Prostate gland (tissue), 2 donors: ENCODE measurements at places on chromosomes 12 and 14. TPM values are rescaled to one million over a fixed set of nuclear protein-coding genes. Genes with fewer than 3 reads are reported as not detected.

GRCh38 chr12:51450806-51451205, 26.2 kb downstream of the SLC4A8 start:
- no peak for DNase-seq

- DNase-seq, result no peak
Observed at GRCh38 chr12:58916921-58917511, 3.3 kb downstream of the LRIG3 start.

GRCh38 chr12:93174473-93174872, 203.3 kb upstream of the NUDT4 start:
- no peak for DNase-seq

DNA sequence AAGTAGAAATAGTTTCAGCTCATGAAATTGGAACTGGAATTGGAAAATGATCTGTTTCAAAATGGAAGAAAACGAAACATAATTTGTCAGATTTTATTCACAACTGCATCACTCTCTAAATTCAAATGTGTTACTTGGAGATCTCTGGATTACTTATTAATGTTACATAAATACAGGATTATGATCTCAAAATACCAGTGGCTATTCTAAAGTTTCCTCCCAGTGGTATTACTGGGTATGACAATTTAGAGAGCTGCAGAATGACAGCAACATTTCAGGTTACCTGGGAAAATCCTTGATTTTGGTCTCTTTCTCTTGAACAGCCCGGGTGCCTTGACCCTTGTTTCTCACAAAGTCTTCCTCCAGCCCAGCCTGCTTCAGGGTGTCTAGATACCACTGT, 14.2 kb downstream of the FAM161B start:
- no peak for DNase-seq

- DNase-seq, result no peak
Observed at GRCh38 chr14:68856572-68856971, 63.7 kb upstream of the ZFP36L1 start.

The HOXC10 gene
- 7.2 TPM for total RNA-seq
